ENCODE measurements at places on chromosomes 2 and 18.

DNA sequence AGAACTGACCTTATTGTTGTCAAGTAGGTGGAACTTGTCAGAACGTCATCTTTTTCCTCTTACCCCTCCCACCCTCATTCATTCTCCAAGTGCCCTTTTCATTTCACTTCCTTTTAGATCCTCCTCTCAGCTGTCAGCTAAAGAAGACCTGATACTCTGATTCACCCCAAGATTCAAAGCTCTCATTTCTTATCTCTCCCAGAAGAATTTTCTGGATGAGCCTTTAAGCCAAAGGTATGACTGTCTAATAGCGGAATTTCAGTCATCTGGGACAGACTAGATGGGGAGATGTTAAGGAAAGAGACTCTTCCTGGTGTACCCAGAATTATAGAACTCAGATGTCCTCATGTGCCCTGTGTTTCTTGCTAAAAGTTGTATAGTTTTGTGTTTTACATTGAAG lies 53.9 kb downstream of the TCF7L1 start:
- DNase-seq: no peak

DNA sequence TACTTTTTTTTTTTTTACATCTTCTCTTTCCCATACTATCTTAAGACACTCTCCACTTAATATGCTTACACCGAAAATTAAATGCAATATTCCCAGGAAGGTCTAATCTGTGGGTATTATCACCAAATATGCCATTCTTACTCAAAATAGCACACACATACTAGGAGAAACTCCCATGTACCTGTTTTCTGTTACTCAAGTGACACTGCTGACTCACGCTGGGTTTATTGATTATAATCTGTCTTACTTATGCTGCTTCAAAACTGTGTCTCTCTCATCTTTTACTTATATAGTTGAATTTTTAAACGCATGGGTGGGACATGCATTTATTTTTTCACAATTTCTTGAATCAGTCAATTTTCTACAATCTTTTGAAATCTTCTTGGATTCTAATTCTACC lies 29.9 kb downstream of the MRPL19 start:
- no peak for DNase-seq

DNA sequence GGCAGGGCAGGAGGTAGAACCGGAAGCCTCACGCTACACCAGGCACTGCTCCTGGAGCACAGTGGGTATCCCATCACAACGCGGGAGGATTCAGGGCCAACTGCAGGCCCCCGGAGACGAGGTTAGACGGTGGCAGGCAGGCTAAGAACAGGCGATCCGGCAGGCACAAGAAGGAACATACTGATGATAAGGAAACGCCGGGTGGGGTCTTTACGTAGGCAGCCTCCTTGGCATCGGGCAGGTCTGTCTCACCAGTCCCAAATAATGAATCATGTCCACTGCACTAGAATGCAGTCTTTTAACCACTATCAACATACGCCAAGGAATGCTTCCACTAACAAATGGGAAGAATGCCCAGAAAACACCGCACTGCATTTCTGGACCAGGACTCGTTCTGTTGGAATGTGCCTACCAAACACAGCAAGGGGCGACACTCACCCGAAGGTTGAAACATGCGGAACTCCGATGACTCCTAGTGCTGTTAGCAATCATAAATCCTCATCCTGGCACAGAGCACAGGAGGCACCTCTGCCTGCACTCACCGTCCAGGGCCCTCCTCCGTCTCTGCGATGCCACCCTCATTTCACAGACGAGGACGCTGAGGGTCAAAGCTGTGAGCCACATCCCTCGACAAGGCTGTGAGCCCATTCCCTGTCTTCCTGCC lies 35.2 kb downstream of the ZNF516 start:
- no peak for DNase-seq

GRCh38 chr2:144459286-144459685 lies 60.6 kb downstream of the ZEB2 start:
- DNase-seq: no peak

DNA sequence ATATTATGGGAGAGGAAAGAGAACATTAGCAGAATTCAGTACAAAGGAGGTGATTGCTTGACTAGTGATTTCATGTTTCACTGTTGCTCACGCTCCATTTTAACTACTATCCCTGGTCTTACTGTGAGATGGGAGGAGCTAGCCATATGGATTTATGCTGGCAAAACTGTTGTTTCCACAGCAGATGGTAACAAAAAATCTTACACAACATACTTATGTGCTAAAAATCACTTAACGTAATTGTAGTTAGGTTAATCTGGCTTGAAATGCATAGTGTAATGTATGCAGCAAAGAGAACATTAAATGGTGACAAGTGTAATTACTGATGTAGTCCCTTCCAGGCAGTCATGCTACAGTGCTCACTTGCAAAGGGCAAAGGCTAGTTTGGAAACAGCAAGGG lies 155.6 kb upstream of the LYPD1 start:
- DNase-seq: no peak

GRCh38 chr2:206163251-206163880 lies 3.7 kb downstream of the EEF1B2 start:
- no peak for DNase-seq

- no peak for DNase-seq
Measured at GRCh38 chr2:62287899-62288880, 92.3 kb downstream of the B3GNT2 start.

- no peak for DNase-seq
Measured at GRCh38 chr2:159573294-159573693, 43.1 kb downstream of the BAZ2B start.

- DNase-seq: no peak
Measured at GRCh38 chr2:26000561-26001082, 18.3 kb upstream of the KIF3C start.

DNA sequence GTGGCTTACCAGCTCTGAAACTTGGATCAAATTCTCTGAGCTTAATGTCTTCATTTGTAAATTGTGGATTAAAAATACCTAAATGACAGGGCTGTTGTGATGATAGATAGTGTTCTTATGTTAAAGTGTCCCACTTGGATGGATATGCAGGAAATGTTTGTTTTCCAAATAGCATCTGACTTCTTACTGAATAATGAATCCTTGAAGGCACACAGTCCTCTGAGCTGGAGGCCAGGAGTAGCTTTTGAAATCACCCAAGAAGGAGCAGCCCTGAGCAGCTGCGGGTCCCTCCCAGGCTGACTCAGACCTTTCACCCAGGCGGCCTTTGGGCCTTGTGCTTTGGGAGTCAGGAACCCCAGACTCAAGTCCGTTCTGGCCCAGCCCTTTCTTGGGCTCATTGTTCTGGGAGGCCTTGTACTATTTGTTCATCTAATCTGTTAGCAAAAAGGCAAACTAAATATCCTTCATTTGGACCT lies 173.0 kb upstream of the GATA6 start:
- DNase-seq: no peak

GRCh38 chr2:188327518-188328213 lies 36.0 kb downstream of the GULP1 start:
- no peak for DNase-seq

GRCh38 chr18:44541781-44542180 lies 138.9 kb upstream of the SETBP1 start:
- DNase-seq: no peak

DNA sequence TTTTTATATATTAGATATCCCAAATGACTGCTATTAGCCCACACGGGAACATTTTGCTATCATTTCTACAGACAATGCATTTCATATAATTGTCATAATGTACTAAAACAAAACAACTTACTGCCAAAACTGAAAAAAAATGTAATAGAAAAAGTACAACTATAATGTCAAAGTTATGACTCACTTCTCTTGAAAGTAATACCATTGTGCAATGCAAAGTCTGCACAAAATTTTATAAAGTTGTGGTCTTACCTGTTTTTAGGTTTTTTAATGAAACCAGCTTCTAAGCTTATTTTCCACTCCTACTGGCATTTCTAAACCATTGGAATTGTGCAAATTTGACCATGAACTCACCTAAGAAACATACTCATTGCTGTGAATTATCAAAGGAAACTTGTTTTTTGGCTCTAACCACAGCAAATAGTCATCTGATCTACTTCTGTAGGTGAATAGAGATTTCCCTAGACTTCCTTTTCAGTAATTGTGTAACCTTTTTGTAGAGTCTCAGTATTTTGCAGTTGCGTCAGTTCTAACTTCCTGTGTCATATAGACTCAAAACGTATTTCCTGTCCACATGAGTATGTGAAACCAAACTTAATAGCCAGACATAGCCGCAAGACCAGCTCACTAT lies 31.9 kb upstream of the TFPI start:
- DNase-seq: no peak

GRCh38 chr2:234243871-234244565 lies 193.5 kb downstream of the SPP2 start:
- DNase-seq: no peak

DNA sequence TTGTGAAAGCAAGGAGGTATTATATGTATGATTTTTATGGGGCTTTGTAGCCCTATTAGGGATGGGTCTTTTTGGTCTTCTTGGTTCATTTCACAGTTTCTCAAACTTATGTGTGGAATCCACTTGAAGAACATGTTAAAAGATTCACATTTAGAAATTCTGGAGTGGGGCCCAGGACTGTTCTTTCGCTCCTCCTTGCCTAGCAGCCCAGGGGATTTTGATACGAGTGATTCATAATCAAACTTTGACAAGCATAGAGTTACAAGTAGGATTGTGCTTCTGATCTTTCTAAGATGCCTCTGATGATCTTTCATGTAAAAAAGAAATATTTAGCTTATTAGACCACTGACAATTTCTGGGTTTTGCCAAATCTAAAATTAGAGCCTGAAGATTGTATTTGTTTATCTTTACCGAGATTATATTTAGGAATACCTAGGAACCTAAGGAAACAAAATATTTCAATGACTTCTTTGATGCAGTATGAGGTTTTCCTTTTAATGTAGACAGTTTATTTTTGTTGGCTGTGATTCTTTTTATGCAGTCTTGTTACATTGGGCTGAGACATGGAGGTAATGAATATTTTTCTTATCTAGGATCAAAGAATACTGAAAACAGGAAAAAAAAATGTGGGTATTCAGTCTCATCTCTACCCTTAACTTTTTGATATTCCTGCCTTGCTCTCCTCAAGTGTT lies 324.0 kb downstream of the PARD3B start:
- no peak for DNase-seq

GRCh38 chr2:216936954-216937357 lies 77.1 kb upstream of the TNP1 start:
- no peak for DNase-seq

GRCh38 chr2:51420511-51420910 lies 388.6 kb upstream of the NRXN1 start:
- no peak for DNase-seq

DNA sequence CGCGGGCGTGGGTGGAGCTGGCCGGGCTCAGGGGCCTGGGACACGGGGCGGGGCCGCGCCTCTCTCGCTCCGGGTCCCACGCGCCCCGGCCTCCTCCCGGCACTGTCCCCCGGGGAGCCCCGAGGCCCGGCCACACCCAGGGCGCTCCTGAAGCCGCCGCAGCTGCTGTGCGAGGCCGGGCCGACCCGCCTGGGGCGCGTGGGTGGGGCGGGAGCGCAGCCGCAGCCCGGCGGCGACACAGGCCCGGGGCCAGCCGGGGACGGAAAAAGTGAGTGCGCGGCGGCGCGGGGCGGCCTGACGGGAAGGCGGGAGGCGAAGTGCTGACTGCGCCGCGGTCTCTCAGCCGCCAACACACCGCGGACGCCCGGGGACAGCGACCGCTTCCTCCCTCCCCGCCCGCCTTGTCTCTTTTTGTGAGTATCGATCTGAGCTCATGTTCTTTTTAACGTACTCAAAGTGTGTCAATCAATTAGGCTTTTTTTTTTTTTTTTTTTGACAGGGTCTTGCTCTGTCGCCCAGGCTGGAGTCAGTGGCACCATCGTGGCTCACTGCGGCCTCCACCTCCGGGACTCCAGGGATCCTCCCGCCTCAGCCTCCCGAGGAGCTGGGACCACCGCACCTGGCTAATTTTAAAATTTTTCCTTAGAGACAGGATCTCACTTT lies 14.5 kb downstream of the PDCD1 start:
- peak; percentile 81 for DNase-seq

GRCh38 chr2:152635635-152636298 lies 81.5 kb downstream of the PRPF40A start:
- peak; percentile 60 for DNase-seq

DNA sequence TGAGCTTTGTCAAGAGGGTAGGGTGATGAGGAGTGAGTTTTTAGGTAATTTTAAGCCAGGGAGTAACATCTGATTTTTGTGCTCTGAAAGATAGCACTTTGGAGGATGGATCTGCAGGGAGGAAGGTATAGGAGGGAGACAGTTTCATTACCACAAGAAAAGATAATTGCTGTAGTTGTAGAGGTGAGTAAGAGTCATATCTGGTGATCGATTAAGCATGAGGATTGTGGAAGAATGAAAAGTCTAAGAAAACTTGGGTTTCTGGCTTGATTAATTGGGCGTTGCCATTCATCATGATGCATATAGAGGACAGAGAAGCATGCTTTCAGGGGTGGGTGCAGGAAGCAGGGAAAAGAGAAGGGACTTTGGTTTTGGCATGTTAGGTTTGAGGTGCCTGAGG lies 18.5 kb downstream of the KCMF1 start:
- no peak for DNase-seq

- no peak for DNase-seq
Measured at GRCh38 chr2:191696001-191696400, 18.1 kb downstream of the NABP1 start.

DNA sequence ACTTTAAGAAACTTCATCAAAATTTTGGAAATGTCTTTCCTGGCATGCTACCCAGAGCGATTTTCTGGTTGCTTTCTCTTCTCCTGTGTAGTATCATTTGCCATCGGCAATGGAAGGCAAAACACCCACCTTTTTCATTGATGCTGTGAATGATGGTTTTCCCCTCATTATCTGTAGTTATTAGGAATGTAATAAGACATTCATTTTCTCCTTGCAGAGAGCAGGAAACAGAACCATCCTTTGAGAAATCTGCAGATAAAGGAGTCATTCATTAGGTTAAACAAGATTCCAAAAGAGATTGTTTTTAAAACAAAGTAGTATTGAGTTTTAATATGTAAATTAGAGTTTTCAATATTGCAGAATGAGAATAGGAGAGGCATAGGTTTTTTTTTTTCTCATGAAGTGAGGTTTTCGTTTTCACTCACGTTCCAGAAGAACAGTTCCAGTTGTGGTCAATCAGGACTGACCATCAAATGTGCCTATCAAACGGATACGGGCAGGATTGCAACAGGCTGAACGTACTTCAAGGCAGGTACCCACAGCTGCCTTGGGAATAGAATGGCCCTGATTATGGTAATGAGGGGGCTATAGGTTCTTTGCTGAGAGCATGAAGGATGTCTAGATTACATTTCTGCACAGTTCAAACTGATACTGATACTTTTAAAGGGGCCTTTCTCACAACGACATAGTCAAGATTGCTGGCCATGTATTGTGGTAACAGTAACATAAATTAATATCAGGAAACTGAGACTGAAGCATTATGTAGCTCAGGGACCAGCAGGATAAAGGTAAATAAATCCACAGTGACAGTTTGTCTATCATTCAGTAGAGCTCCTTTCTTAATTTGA lies 49.8 kb upstream of the PLA2R1 start:
- no peak for DNase-seq

GRCh38 chr2:101710471-101711318 lies 13.2 kb downstream of the MAP4K4 start:
- no peak for DNase-seq
